RCC 7860 (cell line): ENCODE measurements at places on chromosomes 3 and 15.
A peak's percentile ranks its signal among the peaks of the same experiment; 100 is the strongest.

DNA sequence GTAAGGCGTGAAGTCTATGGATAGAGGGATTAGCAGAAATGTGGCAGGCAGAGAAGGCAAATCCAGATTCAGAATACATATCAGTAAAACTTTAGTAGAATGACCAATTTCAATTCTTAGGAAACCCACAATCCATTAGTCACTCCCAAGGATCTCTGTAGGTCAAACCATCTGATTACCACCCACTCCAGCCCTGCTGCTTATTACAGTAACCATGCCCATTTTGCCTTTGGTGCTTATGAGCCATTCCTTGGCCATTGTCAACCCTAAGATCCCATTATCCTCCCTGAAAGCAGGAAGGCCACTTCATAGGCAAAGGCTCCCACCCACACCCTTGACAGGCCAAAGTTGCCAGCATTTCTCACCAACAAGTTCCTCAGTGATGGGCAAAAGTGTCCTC is 5.1 kb upstream of the KLHL40 start:
- no peak for DNase-seq

DNA sequence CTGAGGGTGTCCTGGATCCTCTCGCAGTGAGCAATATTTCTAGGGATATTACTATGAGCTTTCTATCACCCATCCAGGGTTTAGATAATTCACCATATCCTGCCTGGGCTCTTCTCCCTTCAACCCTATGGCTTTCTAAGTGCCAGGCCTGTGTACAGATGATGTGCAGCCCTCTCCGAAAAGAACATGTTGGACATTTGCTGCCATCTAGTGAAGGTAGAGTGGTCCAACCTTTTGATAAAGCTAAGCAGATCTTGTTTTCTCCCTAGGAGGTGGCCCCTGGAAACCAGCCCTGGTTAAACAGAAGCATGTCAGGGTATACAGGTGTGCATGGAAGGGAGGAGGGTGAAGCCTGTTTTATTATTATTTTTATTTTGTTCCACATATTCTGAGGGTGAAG is 27.9 kb upstream of the SCN10A start:
- no peak for DNase-seq

- no peak for DNase-seq
Measured at GRCh38 chr15:96031426-96032110, 298.9 kb upstream of the NR2F2 start.

GRCh38 chr15:52483707-52484106 is 45.0 kb downstream of the MYO5A start:
- DNase-seq: peak; percentile 47

DNA sequence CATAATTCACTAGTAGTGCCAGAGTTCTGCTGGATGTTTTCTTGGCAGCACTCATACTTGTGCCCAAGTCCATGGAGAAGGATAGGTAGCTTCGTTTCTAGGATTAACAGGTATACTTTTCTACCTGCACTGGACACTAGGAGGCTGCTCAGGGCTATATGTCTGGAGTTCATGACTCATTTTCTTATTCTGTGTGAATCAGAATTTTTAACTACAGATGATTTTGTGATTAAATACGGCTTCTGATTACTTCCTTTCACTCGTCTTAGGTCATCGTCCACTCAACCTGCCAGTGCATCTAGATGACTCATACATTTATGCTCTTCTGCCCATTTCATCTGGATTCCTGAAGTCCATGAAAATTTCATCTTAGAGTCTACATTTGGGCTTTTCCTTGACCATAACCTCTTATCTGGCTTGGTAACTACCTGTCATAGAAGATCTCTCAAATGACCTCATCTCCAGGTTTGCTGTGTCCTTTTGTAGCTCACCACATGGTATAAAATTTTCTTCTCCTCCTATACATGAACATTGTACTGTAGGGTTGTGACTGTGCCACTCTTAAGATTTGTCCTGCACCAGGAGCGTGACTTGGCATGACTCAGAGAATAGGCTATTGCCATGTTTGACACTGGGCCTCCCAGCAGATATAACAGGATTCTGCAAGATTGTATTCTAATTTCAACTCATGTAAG is 66.7 kb upstream of the GCSAM start:
- DNase-seq: peak; percentile 90

GRCh38 chr15:43235536-43235935 is 14.7 kb upstream of the EPB42 start:
- DNase-seq: no peak

- no peak for DNase-seq
Measured at GRCh38 chr3:108414007-108414406, 96.4 kb downstream of the MYH15 start.

DNA sequence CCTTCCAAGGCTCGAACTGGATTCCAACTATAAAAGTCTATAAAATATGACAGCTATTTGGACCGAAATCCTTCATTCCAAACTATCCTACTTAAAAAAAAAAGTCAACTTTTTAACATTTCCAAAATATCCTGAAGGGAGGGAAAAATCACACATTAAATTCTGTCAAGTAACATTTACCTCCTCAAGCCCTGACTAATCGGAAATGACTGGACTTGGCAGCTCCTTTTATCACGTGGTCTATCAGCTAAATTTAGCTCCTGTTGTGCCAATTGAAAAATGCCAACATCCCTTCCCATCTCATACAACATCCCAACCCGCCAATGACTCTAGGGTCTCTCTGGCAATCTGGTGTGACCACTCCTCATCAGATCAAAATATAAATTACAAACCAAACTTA is 297.9 kb downstream of the FHIT start:
- no peak for DNase-seq

DNA sequence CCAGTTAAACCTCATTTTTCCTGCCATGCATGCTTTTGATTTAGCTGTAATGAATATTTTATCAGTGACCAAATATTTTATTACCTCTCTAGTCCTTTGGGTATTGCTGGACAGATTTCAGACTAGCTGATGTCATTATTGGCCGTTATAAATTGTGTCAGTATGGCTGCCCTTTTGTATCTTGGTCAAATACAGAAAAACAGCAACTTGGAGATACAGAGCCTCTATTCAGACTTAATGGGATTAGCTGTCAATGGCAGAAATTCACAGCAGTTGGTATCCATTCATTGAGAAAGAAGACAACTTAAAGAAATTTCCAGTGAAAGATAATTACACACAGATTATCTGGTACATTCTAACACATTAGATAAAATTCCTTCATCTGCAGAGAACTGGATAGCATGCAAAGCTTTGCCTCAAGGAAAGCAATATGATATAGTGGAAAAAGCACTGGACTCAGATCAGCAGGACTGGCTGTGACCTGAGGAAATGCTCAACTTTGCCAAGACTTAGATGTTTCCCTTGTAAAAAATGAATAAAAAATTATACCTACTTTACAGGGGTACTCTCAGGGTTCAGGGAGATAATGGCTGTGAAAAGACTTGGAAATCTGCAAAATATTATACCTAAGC is 20.8 kb downstream of the COL6A6 start:
- DNase-seq: no peak

GRCh38 chr15:94671858-94672532 is 440.6 kb downstream of the MCTP2 start:
- DNase-seq: no peak

- DNase-seq: no peak
Measured at GRCh38 chr3:178492491-178492890, 43.7 kb upstream of the KCNMB2 start.

DNA sequence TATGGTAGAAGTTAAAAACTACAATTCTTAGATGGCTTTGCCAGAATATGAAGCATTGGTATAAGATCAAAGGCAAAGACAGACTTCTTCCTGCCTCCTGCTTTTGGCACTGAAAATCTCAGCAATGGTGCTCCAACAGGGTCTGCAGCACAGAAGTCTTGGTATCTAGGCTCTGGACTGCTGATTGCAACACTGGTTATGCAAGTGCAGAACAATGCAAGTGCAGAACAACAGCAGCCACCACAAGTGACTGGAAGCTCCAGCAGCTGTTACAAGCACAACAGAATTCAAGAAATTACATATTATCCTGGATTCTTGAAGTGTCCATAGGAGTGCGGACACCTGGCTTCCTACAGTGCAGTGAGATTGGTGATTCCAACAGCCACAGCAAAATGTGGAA is 33.7 kb downstream of the ZBTB20 start:
- no peak for DNase-seq

DNA sequence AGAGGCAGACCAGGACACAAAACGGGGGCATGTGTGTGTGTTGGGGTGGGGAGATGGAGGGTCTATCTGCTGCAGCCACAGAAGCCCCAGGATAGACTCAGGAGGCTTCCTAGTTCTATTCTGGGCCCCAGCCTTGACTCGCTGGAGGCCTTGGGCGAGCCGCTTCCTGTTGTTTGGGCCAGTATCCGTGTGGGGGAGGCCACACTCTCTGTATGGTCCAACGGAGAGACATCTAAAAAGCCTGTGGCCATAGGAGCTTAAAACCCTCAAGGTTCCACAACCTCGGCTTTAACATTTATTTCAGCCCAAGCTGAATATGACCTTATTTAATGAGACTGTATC is 32.8 kb downstream of the POC1A start:
- no peak for DNase-seq

DNA sequence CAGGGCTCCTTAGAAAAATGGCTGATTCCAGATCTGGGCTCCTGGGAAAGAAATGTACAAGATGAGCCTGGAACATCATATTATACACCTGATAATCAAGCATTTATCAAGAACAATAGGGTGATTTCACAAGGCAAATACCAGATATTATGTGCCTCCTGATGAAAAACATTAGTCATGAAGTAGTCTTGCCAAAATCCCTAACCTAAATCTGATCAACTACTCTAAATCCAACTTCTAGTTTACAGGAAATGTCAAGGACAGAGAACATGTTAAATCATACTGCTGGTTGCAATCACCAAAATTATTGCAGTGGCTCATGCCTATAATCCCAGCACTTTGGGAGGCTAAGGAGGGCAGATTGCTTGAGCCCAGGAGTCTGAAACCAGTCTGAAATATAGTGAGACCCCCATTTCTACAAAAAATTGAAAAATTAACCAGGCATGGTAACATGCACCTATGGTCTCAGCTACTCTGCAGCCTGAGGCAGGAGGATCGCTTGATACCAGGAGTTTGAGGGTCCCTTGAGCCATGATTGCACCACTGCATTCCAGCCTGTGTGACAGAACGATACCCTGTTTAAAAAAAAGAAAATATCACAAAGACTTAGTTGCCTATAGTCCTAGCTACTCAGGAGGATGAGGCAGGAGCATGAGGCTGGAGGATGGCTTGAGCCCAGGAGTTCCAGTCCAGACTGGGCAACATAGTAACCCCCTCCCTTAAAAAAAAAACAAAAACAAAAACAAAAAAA is 34.9 kb upstream of the ATP13A3 start:
- DNase-seq: no peak

GRCh38 chr3:128907706-128908445 is 28.5 kb downstream of the ACAD9 start:
- DNase-seq: no peak

DNA sequence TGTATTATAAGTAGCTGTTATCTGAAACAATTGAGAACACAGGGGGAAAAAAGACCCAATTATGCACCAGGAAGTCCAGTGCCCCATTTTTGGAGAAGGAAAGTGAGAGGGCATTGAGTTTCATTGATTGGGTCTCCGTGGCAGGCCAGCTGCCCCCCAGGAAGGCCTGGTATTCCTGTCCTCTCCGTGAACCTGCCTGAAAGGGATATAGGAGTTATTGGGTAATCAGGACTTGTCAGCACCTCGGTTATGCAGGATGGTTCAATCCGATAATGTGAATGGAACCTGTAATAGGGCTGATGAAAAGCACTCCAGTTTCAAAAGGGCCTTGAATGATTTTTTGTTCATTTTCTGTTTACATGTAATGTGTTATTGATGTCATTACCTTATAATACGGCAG is 122.0 kb upstream of the RARB start:
- no peak for DNase-seq

DNA sequence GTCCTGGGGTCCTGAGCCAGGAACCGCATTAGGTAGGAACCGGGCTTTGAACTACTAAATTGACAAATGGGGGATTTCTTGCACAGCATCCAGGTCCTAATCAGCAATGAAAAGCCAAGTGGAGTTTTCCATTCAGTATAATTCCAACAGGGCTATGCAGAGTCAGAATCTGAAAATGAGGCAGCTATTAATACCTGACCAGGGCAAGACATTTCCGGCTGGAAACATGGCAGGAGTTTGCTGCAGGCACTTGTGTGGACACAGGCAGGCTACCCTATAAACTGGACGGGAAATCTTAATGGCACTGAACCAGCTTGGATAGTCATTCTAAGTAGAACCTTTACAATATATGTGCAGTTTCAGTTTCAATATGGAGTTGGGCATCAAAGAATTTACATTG is 553.1 kb downstream of the FGF12 start:
- DNase-seq: no peak
